AG08395 (cell line): ENCODE measurements at places on chromosomes 6 and 20.

DNA sequence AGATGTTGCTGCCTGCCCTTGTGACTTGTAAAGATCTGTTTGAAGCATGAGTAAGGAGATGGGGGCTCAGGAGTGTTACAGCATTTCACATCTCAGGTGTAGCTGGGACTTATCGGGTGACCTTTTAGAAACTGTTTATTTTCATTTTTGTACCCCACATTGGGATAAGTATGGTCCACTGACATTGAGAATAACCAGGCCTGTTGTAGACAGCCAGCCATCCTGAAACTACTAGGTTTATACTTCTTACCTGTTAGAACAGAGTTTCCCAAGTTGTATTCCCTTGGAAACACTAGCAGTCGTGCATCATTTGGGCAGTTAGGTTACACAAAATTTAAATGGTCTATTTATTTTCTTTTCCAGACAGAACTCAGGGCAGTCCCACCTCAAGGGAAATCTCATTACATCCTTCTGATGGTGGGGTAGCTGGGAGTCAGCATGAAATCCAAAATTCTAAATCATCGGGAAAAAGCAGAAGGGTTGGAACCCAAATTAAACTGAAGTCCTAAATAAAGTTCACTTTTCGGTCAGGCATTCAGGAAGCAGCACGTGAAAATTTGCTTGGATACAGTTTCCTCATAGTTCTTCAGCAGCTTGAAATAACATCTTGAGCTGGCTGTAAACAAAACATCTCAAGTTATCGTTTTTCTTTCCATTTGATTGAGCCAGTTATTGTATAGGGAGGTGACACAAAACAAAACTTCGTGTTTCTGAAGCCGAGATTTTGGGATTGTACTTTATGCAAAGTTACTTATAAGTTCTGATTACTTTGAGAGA lies 30.5 kb downstream of the FOXO3 start:
- no peak for DNase-seq

DNA sequence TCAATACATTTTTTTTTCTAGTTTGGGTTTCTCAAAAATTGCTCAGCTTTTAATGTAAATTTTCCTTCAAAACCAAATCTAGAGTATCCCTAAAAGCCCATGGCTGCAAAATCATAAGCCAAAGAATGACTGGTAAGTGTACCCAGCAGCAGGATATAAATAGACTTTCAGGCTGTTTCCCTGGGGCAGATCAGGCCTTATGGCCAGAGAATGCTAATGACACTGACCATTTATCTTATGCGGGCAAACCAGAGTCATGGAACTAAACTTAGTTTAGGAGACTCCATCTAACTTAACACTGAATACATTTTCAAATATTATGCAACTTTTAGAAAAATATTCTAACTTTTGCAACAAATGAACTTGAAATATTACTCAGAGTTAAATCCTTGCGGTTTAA lies 7.4 kb downstream of the OSER1 start:
- no peak for DNase-seq

GRCh38 chr20:34515484-34516246 lies 557 bp upstream of the DYNLRB1 start:
- no peak for DNase-seq

DNA sequence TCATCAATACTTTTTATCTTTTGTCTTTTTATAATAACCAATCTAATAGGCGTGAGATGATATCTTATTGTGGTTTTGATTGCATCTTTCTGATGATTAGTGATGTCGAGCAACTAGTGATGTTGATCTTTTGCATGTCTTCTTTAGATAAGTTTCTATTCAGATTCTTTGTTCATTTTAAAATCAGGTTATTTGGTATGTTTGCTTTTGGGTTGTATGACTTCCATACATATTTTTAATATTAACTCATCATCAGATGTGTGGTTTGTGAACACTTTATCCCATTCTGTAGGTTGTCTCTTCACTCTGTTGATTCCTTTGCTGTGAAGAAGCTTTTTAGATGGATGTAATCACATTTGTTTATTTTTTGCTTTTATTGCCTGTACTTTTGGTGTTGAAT lies 295.8 kb downstream of the BCKDHB start:
- DNase-seq = no peak

GRCh38 chr6:12903246-12903645 lies 186.7 kb downstream of the PHACTR1 start:
- DNase-seq = no peak

- DNase-seq = no peak
These were observed 25.6 kb downstream of the ARHGAP18 start for GRCh38 chr6:129684323-129684884.

- no peak for DNase-seq
These were observed 1.5 kb upstream of the MAS1L start for GRCh38 chr6:29489286-29489685.

DNA sequence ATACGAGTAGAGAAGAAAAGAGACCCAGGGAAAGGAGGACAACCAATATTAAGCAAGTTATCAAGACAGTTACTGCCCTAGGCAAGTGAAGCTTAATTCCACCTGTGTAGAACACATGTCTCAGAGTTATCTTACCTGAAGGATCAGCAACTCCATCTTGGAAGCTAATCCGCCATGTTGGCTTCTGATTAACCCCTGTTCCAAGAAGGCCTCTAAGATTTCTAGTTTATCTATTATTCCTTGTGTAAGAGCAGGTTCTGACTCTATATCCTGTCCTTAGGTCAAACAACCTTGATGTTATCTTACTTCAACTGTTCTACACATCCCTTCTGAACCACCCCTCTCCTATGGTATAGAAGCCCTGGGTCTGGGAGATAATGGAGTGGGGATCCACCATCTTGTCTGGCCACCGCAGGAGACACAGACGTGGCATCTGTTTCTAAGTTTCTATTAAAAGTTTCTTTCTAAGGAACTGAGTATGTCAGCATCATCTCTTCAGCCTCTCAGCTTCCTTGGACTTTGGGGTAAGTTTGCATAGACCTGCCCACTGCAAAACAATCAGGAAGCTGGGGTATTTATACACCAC lies 27.7 kb upstream of the PTPN1 start:
- DNase-seq = no peak

GRCh38 chr6:36727505-36728021 lies 29.9 kb downstream of the RAB44 start:
- peak; percentile 26 for DNase-seq

DNA sequence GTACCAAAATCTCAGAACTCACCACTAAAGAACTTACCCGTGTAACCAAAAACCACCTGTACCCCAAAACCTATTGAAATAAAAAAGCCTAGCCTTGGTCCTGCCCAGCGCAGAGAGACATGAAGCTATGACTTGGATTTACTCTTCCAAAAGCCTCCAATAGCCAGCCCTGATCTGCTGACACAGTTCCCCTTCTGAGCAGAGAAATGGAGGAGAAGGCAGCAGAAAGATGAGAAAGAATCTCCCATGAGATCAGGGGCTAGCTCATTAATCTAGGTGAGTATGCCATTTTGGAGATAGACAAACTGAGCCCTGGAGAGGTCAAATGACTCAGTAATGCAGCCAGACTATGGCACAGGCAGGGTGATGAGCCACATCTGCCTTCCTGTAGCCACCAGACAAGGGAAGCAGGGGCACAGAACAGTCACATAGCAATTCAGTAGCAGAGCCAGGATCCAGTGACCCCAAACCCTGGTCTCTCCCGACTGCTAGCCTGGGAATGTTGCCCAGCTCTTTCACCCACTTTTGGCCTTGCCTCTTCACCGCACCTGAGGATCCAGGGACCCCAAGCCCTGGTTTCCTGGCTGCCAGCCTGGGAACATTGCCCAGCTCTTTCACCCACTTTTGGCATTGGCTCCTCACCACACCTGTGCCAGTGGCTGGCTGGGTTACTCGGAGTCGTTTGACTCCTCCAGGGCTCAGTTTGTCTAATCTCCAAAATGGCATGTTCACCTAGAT lies 7.2 kb upstream of the SDCBP2 start:
- no peak for DNase-seq

DNA sequence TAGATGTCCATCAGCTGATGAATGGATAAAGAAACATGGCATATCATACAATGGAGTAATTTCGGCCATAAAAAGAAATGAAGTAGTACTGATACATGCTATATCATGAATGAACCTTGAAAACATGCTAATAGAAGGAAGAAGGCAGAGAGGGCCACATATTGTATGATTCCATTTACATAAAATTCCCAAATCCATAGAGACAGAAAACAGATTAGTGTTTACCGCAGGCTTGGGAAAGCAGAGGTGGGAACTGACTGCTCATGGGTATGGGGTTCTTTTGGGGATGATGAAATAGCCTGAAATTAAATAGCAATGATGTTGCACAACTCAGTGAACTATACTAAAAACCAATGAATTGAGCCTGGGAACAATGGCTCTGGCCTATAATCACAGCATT lies 58.3 kb downstream of the SERAC1 start:
- no peak for DNase-seq

DNA sequence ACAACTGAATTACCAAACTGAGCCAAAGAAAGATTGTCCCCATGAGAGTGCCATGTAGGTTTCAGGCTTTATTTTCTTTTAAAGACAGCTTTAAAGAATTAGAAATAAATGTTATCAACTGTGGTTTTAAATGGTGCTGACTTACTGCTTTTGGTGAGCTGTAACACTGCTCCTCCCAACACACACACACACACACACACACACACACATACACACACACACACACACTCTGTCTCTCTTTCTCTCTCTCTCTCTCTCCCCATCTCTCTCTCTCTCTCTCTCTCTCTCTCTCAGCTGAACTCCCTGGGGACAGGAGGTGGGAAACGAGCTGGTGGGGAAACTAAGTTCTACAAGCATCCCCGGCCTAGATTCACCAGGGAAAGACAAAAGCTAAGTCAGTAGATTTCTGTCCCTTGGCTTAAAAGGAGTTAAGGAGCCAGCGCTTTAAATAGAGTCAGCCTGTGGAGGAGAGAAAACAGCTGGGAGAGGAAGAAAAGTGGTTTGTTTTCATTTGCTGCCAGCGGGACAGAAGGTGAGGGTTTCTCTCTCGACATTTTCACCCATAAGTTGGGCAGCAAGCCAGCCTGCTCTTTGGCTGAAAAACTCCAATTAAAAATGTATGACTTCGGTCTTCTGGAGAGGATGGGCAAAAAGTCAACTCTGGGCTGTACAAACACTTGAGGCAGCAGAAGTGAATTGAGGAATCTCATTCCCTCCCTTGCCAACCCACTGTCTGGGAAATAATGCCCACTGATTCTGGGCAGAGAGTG lies 27.4 kb downstream of the CBLN4 start:
- no peak for DNase-seq

GRCh38 chr6:36914227-36914794 lies 28.6 kb downstream of the C6orf89 start:
- DNase-seq = peak; percentile 47

GRCh38 chr6:90319979-90320685 lies 23.5 kb upstream of the BACH2 start:
- no peak for DNase-seq

GRCh38 chr20:17525650-17526049 lies 5.5 kb downstream of the BFSP1 start:
- no peak for DNase-seq

DNA sequence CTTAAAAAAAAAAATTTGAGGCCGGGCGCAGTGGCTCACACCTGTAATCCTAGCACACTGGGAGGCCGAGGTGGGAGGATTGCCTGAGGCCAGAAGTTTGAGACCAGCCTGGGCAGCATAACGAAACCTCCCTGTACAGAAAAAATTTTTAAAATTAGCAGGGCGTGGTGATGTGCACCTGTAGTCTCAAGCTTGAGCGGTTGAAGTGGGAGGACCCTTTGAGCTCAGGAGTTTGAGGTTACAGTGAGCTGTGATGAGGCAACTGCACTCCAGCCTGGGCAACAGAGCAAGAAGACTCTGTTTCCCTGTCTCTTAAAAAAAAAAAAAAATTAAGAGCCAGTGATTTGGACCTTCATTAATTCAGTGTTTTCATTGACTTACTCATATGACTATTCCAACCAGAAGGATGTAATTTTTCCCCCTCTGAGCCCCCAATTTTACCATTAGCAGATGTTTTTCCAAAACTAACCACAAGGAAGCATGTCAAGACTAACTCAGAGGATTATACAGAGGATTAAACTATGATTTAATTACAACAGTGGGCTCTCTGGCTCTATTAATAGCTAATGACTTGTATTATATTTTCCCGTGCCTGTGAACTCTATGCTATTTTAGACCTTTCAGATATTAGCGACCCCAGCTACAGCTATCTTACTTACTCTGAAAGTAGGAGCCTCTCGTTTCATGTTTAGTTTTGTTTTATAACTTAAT lies 75.1 kb downstream of the ARID1B start:
- no peak for DNase-seq

- DNase-seq = no peak
These were observed 18.5 kb downstream of the PACSIN1 start for GRCh38 chr6:34484391-34484790.

DNA sequence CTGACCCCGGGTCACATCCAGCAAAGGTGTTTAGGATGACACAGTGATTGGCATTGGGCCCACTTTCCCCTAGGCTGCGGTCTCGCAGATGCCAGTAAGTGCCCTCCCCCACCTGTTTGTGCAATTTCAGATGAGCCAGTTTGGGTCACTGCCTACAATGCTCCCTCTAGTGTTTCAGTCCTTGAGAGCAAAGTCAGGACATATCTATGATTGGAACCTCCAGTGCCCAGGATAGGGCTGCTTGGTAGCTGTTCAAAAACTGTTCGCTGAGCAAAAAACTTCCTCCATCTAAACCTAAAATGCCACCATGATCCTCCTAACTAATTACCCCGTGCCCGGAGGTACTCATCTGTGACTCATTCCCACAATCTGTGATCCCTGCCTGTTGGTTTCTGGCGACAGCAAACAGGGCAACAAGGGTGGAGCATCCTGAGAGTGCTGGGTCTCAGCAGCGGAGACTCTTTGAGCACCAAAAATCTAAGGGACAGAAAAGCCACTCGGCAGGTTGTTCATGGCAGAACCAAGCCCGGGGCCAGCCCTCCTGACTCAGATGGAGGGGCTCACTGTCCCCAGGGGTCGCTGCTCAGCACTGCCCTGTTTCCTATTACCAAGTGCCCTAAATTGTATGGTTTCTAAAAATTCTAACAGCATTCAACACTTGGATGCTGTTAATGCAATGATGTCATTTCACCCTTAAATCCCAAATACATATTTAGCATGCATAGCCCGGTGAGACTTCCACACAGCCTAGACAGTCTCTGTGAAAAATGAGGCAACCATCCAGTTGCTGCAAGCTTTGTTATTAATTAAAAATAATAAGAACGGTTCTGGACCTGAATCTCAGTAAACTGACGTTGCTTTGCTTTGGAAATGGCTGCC lies 5.0 kb downstream of the VSX1 start:
- DNase-seq = peak; percentile 46

GRCh38 chr20:41054070-41054846 lies 25.6 kb downstream of the TOP1 start:
- no peak for DNase-seq

- DNase-seq = no peak
These were observed 554.3 kb downstream of the EPHA7 start for GRCh38 chr6:92864966-92865555.

- DNase-seq = peak; percentile 22
These were observed 655.4 kb upstream of the PTCHD4 start for GRCh38 chr6:48766349-48766748.
